Left kidney (tissue), 8 donors: ENCODE measurements at places on chromosomes 13 and 19.

GRCh38 chr19:45113628-45114027 is 20.6 kb downstream of the PPP1R37 start:
- DNase-seq: no peak

- no peak for DNase-seq
These were observed 881.4 kb downstream of the UQCRFS1 start for GRCh38 chr19:28331596-28331995.

GRCh38 chr13:113980489-113981064 is 6.7 kb upstream of the C13orf46 start:
- DNase-seq: no peak

GRCh38 chr19:17762505-17763229 is 11.4 kb downstream of the FCHO1 start:
- no peak for DNase-seq

DNA sequence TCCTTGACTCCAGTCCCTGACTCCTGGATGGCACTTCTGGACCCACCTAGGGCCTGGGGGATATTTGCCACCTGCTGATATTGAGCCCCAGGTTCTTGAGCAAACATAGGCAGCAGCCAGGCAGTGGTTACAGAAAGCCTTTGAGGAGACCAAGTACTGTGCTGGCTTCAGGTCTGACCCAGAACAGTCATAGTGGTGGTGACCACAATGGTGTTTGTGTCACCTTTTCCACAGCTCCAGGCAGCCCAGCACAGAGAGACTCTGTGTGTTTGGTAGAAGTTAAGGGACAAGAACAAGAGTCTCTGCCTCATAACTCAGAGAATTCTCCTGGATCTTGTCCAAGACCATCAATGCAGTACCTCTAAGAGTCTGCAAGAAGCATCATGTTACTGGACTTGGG is 14.6 kb upstream of the CLC start:
- no peak for DNase-seq
